Right ventricle myocardium inferior (tissue), 1 donor: ENCODE measurements at places on chromosomes 1 and 21. TPM values are rescaled to one million over a fixed set of nuclear protein-coding genes. Genes with fewer than 3 reads are reported as not detected.
A peak's percentile ranks its signal among the peaks of the same experiment; 100 is the strongest.

DNA sequence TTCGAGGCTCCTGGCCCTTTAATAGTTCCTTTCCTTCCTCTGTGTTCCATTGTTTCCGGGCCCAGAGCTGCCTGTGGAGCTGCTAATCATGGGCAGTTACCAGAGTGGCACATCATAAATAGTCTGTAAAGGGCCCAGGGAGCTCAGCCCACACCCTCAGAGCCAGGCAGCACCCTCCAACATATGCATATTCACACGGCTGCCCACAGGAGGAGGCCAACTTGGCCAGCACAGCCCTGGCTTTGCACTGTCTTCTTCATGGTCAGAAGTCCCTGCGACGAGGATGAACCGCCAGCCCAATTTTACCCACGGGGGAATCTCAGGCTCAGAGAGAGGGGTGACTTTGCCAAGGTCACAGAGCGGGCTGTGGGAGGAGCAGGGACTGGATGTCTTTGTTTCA is 172.5 kb downstream of the TRABD2B start:
- DNase-seq = no peak

GRCh38 chr1:207034208-207034607 is 1.7 kb upstream of the C1orf116 start:
- DNase-seq = no peak

GRCh38 chr21:45318556-45319404 is 31.1 kb upstream of the POFUT2 start:
- peak; percentile 87 for DNase-seq

DNA sequence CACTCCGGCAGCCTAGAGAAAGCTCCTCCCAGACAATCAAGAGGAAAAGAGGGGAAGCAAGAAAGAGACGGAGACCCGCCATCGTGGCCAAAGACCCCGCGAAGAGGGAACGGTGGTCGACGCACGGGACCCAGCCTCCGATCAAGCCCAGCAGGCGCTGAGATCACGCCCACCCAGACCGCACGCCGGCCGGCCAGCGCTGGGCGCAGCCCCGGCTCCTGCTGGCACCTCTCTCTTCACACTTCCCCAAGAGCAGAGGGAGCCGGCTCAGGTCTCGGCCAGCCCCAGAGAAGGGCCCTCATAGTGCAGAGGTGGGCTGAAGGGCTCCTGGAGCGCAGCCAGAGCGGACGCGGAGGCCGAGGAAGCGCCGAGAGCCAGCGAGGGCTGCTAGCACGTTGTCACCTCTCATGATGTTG is 918.4 kb upstream of the ADAMTS5 start:
- peak; percentile 56 for DNase-seq

- no peak for DNase-seq
These were observed 76.4 kb downstream of the FOXD2 start for GRCh38 chr1:47514229-47514628.

DNA sequence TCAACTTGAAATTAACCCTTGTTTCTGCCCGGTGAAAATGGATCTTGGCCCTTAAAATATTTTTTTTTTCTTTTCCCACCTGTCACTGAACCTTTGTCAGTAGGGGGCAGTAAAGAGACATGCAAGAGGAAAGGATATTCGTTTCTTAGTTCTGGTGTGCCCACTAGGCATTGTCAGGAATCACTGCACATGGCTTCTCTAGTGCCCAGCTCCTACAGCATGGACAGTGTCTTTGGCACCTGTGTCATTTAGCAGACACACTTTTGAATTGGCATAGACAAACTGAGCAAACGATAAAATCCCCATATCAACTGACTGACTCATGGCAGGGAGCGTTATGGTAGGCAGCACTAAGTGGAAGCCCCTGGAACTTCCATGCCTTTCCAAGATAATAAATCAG is 1048.1 kb downstream of the BRINP3 start:
- DNase-seq = no peak

DNA sequence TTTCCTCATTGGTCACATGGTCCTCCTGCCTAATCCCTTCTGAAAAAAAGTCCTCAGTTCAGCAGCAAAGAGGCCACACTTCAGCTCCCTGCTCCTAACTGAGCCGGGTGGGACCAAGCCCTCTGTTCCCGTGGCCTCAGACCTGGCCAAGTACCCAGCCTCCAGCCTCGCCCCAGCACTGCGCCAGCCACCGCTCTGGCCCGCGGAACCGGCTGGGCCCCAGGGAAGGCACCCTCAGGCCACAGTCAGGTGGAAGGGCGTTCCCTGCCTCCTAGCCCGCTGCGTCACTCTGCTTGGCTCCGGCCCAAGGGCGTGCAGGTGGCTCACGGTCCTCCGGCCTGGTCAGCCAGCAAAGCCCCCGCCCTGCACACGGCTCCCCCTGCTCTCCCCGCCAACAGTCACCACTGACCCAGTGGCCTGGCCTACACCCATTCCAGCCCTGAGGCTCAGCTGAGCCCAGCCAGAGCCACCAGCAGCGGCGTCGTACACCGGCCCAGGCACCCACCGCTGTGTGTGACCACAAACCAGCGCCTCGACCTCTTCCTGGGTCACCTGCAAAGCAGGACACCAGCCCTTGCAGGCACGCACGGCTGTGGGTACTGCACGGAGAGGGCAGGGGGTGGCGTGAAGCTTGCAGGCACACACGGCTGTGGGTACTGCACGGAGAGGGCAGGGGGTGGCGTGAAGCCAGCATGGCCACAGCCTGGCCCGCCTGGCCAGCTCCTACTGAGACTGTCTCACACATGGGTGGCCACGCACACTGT is 19.4 kb downstream of the NADK start:
- peak; percentile 77 for DNase-seq

GRCh38 chr21:36613059-36613458 is 85.9 kb upstream of the SIM2 start:
- DNase-seq = no peak

DNA sequence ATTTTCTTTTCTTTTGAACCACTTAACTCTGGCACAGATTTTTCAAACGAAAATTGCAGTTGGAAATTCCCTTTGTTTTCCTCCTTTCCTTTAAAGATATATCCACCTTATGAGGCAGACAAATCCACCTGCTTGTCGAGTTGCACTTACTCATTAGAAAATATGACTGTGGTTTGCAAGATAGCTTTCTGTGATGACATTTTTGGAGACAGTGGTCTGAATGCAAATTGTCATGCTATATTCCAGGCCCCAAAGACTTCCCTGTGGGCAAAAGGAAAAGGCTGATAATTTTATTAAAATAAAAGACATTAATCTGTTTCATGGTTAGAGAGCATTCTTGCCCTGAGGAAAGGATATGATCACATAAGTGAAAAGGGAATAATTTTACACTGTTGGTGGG is 120.6 kb downstream of the TNFSF18 start:
- DNase-seq = no peak

DNA sequence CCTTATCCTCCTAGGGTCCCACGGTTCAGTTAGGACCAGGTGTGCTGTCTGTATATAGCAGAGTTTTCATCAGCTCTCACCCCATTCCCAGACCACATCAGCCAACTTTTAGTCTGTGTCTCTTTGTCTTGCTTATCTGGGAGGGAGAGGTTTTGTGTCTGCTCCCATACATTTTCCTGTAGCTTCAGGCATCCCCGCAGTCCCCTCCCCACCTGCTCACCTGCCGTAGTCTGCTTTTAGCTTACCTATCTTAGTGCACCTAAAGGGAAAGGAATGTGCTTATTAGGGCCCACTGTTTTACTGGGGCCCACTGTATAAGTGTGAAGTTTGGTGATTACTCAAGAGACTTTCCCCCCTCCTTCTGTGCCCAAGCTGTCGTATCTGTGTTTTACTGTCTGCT is 225.1 kb downstream of the PLA2G4A start:
- no peak for DNase-seq

GRCh38 chr1:199007423-199007822 is 368.6 kb downstream of the PTPRC start:
- no peak for DNase-seq

DNA sequence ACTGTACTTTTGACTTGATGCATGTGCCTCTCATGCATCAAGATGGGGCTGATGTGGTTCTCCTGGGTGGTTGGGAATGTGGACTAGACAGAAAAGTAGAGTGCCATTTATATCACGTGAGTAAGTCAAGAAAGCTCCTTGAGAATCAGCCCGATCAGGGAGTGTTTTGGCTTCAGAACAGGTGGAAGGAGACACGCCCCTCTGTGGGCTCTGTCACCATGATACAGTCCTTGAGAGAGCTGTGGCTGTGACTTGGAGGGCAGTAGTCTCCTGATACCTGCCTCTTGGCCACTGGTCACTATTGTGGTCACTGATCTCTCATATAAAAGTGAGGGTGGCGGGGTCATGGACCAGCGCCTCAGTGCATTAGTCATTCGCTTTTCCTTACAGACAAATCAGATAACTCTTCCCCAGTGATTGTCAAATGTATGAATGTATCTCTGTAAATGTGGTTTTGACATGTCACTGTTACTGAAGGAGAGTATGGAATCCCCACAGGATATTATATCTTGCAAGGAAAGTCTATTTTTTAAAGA is 8.9 kb upstream of the C4BPB start:
- no peak for DNase-seq

DNA sequence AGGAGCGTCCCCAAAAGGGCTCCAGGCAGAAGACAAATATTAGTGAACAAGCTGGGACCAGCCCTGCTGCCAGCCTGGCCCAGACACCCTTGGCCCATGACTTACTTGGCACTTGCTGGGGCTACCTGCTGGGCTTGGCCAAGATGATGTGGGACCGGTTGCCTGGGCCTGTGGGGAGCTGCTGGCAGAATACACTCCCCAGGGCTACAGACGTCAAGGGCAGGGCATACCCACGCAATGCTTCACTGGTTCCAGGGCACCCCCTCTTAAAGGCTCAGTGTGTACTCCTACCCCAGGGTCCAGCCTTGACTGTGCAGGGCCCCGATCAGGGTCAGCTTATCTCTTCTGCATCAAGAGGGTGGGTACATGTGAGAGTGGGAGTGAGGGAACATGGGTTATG is 106.5 kb upstream of the SLC2A1 start:
- DNase-seq = no peak

- no peak for DNase-seq
These were observed 49.3 kb downstream of the ADAMTS1 start for GRCh38 chr21:26795866-26796329.

GRCh38 chr1:169484683-169485430 is 887 bp downstream of the SLC19A2 start:
- DNase-seq = peak; percentile 75

DNA sequence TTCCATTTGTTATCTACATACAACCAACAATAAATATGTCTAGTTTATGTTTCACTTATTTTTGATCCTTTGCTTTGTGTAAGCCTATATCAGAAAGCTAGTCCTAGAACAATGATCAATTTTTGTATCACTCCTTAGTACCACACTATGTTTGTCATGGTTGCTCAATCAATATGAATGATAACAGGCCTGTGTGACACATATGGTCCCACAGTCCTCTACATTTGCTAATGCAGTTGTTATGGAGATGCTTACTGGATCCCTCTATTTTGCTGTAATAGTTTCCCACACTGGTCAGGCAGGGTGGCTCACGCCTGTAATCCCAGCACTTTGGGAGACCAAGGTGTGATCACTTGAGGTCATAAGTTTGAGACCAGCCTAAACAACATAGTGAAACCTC is 59.1 kb downstream of the ERO1B start:
- no peak for DNase-seq

DNA sequence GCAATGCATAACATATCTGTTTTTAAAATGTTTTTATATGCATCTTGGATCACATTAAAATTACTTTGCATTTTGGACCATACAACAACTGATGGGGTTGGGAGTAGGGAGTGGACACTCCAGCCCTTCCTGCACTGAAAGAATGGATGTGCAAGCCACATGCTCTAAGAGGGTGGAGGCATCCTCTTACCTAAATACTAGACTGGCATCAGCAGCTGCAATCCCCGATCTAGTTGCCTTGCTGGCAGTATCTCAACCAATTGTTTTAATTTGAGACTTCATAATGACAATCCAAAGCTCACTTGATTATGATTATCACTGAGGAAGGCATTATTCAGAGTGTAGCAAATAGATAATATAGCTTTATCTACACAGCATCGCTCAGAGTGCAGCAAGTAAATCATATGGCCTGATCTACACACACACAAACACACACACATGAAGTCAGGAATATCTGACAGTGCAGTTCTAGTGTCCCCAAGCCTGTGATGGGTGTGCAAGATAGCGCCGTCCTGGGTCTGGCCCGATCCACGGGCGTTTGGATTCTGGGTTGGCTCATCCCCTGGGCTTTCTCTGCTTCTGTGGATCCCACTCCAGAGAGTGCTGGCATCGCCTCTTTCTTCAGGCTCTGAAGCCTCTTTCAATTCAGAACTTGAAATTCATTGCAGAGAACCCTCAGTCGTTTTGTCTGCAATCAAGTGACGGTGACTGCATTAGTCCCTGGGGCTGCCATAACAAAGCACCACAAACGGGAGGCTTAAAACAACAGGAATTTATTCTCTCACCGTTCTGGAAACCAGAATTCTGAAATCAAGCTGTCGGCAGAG is 181.3 kb downstream of the ETS2 start:
- DNase-seq = no peak

DNA sequence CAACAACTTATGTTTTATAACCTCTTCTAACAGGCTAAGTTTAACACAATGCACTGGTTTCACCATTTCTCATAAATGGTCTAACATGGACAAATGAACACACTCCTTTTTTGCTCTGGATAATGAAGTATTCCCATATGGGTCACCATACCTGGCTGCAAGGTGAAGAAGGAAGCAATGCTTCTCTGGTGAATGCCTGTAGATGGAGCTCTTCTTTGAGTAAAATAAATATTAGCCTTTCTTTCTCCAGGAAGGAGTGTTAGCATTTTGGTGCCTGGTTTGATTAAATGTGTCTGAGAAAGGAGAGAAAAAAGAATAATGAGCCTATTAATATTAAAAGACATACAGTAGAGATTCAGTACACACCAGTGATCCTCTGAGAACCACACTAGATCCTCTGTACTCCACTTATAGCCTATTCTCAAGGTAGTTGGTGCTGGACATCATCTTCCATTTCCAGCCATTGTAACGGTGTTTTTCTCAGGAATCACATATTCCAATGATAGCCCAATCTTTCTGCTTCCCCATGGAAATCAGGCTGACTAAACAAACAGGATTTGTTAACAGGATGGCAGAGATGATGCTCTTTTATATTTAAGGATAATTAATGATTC is 17.6 kb downstream of the MTFR1L start:
- no peak for DNase-seq

DNA sequence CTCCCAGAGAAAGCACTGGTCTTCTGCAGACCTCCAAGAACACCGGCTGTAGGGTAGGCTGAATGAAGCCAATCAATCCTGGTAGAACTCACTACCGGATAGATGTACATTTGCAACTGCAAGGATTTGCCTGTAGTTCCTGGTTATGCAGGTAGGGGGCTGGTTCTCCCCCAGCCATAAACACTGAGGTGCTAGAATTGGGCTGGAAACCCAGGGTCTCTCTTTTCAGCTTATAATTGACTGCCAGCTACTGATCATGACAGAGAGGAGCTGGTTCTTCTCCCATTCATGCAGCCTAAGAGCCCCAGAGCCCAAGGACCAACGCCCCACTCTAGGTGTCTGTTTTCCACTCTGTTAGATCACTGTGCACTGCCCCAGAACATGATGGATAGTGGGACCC is 21.5 kb upstream of the MTARC2 start:
- DNase-seq = no peak

GRCh38 chr1:25993197-25993951 is 4.5 kb downstream of the PAFAH2 start:
- DNase-seq = no peak

- DNase-seq = no peak
These were observed 53.6 kb upstream of the ZNF644 start for GRCh38 chr1:91075233-91076135.

Gene TEX38
- not detected for total RNA-seq

Gene RBP7
- 39.3 TPM for total RNA-seq

Gene KRTAP13-2
- not detected for total RNA-seq

Gene PDC
- not detected for total RNA-seq

Gene HTR1D
- total RNA-seq = 0.11 TPM

Gene PIK3R3
- 22.6 TPM for total RNA-seq

Gene PLXNA2
- 15.3 TPM for total RNA-seq
